Hematopoietic multipotent progenitor cell treated with erythropoietin and hydrocortisone succinate and interleukin-3 and kit ligand, for 8 days (in vitro differentiated cells): ENCODE measurements at places on chromosomes 3 and 15.

GRCh38 chr15:101523560-101523940, 34.0 kb upstream of the PCSK6 start:
- DNase-seq, result no peak

DNA sequence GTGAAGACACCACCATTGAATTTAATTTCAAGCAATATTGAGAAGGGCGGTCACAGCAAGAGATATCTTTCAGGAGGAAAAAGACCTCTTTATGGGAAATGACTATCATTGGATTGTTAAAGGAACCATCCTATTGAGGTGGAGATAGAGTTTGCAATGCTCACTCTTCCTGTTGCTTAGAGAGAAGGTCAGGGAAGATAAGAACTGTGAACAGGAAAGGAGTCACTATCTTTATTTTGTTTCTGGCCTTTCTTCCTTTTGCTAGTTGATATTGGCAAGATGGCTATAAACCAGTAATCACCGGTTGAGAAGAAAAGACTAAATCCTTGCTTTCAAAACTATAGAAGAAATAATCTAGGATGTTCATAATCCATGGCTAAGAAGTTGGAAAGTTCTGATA, 112.1 kb upstream of the TMEM108 start:
- DNase-seq, result peak; percentile 4

- DNase-seq, result no peak
Measured at GRCh38 chr3:104943974-104944373, 422.7 kb upstream of the ALCAM start.

DNA sequence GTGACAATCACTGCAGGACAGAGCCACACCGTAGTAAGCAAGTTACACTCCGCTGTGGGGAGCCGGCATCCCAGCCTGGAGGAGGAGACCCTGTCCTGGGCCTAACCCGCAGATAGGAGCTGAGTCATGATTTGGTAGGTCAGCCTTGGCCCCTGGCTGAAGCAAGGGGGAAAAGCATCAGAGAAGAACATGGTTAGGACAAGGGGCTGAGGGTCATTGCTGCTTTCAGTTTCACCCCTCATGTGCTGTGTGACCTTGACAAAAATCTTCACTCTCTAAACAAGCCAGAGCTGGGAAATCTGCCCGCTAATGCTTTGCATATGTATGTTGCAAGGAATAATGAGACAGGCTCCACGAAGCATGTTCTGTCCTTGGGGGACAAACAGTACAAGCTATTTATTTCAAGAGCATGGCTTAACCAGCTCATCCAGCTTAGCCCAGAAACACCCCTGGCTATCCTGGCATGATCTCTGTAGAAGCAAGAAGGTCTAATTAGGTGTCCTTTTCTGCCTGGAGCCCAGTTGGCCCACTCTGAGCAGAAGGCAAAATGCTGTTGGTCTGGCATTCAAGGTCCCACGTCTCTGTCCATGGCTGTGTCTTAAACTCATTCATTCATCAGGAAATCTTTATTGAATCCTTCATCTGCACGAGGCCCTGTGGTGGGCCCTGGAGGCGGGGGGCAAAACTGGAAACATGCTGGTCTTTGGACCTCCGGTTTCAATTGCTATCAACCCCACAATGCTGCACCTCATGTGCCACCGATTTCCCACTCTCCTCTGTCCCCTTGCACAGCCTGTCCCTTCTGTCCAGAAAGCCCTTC, 221.3 kb upstream of the LYSMD4 start:
- DNase-seq, result no peak

GRCh38 chr3:36650271-36650671, 114.1 kb downstream of the DCLK3 start:
- DNase-seq, result no peak

GRCh38 chr15:70182858-70183695, 85.4 kb upstream of the TLE3 start:
- DNase-seq, result no peak

DNA sequence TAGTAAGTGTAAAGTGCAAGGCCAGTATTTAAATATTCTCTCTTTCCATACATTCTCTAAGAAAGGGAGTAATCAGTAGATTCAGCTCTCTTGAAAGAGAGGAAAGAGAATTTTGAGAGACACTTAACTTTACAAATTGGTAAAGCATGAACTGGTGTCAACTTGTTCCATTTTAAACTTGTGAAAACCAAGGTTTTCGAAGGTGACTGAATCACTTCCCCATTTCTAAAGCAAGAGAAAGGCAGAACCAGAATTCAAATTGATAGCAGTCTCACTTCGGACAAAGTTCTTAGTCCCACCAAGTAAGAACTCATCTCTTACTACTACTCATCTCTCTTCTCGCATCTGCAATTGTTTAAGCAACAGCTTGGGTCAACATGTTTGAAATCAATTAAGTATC, 22.4 kb downstream of the TJP1 start:
- DNase-seq, result no peak

- DNase-seq, result no peak
Measured at GRCh38 chr3:96319166-96319565, 495.2 kb upstream of the EPHA6 start.

GRCh38 chr15:64775551-64776401, at the start of gene RBPMS2:
Gene RBPMS2, minus strand, starts transcription at chr15:64775589. Its CDS starts 270 bp downstream, at chr15:64775319.
- DNase-seq, result no peak

GRCh38 chr3:127316685-127317084, 28.8 kb upstream of the PRR20G start:
- no peak for DNase-seq

DNA sequence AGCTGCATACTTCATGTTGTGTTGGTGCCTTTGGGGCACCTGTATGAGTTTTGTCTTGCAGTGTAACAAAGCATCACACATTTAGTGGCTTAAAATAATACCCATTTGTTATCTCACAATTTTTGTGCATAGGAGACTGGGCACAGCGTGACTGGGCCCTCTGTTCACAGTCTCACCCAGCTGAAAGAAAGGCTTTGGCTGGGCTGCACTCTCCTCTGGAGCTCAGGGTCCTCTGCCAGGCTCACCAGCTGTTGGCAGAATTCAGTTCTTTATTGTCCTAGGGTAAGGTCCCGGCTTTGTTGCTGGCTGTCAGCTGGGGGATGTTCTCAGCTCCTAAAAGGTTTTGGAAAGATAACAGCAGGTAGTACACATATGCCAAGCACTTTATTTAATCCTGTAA, 263.3 kb downstream of the CLSTN2 start:
- DNase-seq, result no peak

GRCh38 chr3:70233812-70234211, 78.6 kb downstream of the MDFIC2 start:
- no peak for DNase-seq

GRCh38 chr15:79474252-79474651, 42.1 kb downstream of the MINAR1 start:
- no peak for DNase-seq

GRCh38 chr15:78347586-78348543, 7.7 kb downstream of the CRABP1 start:
- DNase-seq, result no peak

DNA sequence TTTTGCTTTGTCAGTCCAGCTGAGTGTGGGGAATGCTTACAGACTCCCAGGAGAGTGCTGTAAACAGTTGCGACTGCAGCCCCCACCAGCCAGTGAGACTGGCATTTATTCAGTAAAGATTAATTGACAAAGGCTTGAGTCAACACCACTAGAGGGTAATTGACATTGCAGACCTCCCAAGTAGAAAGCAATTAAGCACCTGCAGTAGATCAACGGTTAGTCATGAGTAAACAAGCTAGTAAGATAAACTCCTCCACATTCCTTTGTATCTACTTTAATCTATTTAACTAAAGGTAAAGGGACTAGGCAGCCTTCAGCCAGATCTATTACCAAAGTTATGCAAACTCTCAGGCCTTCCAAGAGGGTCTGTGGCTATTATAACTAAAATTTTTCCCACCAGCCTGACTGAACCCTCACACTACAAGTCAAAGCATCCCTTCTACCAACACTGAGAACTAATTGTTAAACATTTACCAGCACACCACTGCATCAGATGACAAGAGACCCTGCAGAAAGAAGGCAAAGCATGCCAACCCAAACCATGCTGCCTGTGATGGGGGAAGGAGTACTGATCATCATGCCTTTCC, 30.5 kb upstream of the GALNT15 start:
- DNase-seq, result no peak

DNA sequence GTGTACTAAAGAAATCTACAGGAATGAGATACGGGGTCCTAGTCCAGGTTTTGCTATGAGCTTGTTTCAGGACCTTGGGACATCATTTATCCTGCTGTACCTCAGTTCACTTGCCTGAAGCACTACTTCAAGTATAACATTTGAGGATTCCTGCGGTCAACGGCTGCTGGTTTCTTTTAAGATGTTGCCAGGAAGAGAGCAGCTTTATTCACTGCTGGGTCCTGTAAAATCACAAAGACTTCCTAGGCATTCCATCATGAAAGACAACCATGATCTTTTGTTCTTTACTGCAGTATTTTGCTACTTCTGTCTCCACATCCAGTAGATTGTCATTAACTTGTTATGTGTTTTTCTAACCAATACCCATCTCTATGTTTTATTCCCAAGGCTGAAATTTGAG, 61.0 kb upstream of the PYDC2 start:
- no peak for DNase-seq

- DNase-seq, result no peak
Measured at GRCh38 chr15:48423342-48423741, 92.1 kb downstream of the DUT start.

DNA sequence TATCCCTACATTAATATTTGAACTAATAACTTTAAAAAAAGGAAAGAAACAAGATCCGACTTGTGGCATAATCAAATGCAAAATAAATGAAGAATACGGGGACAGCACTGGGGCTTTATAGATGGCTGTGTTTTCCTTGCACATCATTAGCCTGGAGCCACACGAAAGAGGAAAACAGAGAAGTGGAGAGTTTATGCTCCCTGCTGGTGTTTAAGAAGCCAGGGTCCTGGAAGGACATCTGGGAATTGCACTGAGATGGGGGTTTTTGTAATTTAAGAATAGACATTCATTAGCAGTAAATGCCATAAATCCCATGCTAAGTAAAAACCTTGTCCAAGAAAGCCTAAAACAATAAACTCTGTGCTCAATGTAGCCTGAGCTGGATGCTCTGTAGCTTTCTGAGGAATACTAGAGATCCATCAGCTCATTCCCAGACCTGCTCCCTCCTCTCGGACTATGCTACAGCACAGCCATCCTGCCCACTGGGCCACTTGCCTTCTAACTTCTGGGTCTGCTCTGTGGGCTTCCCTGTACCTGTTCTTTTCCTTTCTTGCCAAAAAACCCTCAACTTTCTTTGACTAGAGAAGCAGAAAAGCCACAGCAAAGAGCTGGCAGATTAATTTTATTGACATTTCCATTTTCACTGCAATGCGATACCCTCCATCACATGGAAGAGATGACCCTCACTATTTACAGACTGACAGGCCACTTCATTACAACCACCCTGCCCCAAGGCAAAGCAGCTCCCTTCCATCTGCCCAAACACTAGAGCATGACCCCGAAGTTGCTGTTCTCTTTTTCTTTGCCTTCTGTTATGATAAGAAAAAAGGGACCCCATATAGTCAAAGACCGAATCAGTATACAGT, 62.3 kb downstream of the MEIS2 start:
- no peak for DNase-seq

DNA sequence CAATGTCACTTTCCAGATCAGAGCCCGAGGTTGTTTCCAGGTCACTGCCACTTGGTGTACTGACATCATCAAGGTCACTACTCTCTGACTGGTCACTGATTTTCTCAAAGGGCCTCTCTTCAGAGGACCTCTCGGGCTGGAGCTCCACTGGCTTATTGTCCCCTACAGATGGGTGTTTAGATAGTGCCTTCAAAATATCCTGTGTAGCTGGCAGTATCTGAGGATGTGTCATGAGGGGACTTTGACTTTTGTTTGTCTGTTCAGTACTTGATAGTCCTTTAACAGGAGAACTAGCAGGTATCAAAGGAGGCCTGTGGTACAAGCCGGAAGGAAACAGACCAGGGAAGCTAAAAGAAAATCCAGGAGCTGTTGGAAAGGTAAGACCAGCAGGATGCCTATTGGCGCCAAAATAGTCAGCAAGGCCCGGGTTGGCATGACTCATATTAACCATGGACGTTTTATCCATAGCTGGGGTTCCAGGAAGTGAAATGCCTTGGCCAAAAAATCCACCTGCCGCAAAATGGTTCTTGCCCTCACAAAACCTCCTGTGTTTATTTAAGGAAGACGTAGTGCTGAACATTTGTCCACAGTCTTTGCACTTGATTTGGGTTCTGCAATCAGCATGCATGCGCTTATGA, 547.3 kb downstream of the MECOM start:
- no peak for DNase-seq

DNA sequence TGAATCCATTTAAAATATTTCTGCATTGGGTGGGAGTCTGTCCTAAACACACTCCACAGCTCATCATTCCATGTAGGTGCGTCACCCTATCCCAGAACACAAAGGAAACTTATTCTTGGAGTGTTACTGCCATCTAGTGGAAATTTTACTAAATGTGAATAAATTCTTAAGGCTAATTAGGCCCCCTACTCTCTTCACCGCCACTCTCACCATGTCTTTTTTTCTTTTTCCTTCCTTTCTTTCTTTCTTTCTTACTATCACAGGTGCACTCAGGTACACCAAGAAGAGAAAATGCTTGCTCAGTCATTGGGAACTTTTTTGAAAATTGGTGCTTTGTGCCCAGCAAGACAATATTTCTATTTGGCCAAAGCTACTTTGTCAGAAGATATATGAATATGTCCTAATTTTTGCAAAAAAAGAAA, 26.4 kb upstream of the ATP8B4 start:
- DNase-seq, result peak; percentile 81
